A549 treated with DMSO at 1 μM for 4 hours (cell line): ENCODE measurements at places on chromosomes 4 and X. TPM values are rescaled to one million over a fixed set of nuclear protein-coding genes. Genes with fewer than 3 reads are reported as not detected.

Gene AASDH
- total RNA-seq = 3.0 to 4.3 TPM (median 3.7 TPM) in 5 replicates

Gene NR3C2
- 0.02 TPM in 1 of 5 replicates, not detected in the others for total RNA-seq

Gene PAGE2B
- not detected in 5 replicates for total RNA-seq

Gene ATP11C
- 8.7 to 13.6 TPM (median 10.9 TPM) in 5 replicates for total RNA-seq

Gene RNF150
- total RNA-seq = 0.26 to 0.57 TPM (median 0.30 TPM) in 5 replicates

Gene SRPX2
- total RNA-seq = 2.4 to 3.4 TPM (median 3.0 TPM) in 5 replicates

Gene MTNR1A
- total RNA-seq = 0.22 to 0.52 TPM (median 0.40 TPM) in 4 of 5 replicates, not detected in the other

Gene TEX13B
- not detected in 5 replicates for total RNA-seq

Gene PDK3
- 5.4 to 7.3 TPM (median 6.6 TPM) in 5 replicates for total RNA-seq

Gene SH2D1A
- total RNA-seq = not detected in 5 replicates

Gene ASB5
- total RNA-seq = 0.06 to 0.10 TPM in 2 of 5 replicates, not detected in the others

Gene AWAT2
- total RNA-seq = not detected in 5 replicates

Gene USP17L21
- not detected in 5 replicates for total RNA-seq

Gene TMSB15A
- 0.15 to 1.1 TPM (median 0.71 TPM) in 5 replicates for total RNA-seq

Gene IL9R
- total RNA-seq = 0.09 to 0.19 TPM (median 0.10 TPM) in 5 replicates

Gene DNAJB14
- 15.6 to 20.6 TPM (median 18.0 TPM) in 5 replicates for total RNA-seq

Gene NXF2
- not detected in 5 replicates for total RNA-seq

Gene IQCM
- not detected in 5 replicates for total RNA-seq

Gene HOPX
- total RNA-seq = not detected in 5 replicates

Gene NPY2R
- 0.02 to 0.08 TPM (median 0.08 TPM) in 4 of 5 replicates, not detected in the other for total RNA-seq

Gene COX7B2
- not detected in 5 replicates for total RNA-seq

Gene F11
- total RNA-seq = not detected in 5 replicates

Gene HERC6
- total RNA-seq = 3.2 to 4.2 TPM (median 3.6 TPM) in 5 replicates

Gene ATRX
- 17.4 to 30.7 TPM (median 26.4 TPM) in 5 replicates for total RNA-seq
